ENCODE measurements at places on chromosomes 5 and 9. TPM values are rescaled to one million over a fixed set of nuclear protein-coding genes. Genes with fewer than 3 reads are reported as not detected.

INSL6 gene
- not detected for total RNA-seq

OR1J2 gene
- not detected for total RNA-seq

SUSD3 gene
- total RNA-seq, result 4.8 TPM

GFI1B gene
- total RNA-seq, result 0.90 TPM

SLC6A7 gene
- not detected for total RNA-seq

GNA14 gene
- total RNA-seq, result 4.3 TPM

CBY3 gene
- total RNA-seq, result not detected

PCDHB16 gene
- total RNA-seq, result 3.1 TPM

PTGDS gene
- 137 TPM for total RNA-seq

IRF1 gene
- 41.4 TPM for total RNA-seq

C5orf34 gene
- 1.8 TPM for total RNA-seq

ITK gene
- total RNA-seq, result 8.1 TPM

ARL14EPL gene
- total RNA-seq, result not detected

DPYSL3 gene
- 64.3 TPM for total RNA-seq

PCDH12 gene
- total RNA-seq, result 9.8 TPM

FAT2 gene
- total RNA-seq, result 0.79 TPM

SLC6A18 gene
- not detected for total RNA-seq

NFIL3 gene
- total RNA-seq, result 46.4 TPM

ADGRD2 gene
- not detected for total RNA-seq

SCGB3A2 gene
- 108 TPM for total RNA-seq

PCDHGA12 gene
- total RNA-seq, result 6.0 TPM

WDR38 gene
- total RNA-seq, result not detected

ECM2 gene
- total RNA-seq, result 20.2 TPM

DDX4 gene
- total RNA-seq, result not detected

LTC4S gene
- 19.6 TPM for total RNA-seq

PCDHGA2 gene
- total RNA-seq, result 3.6 TPM

CCDC192 gene
- total RNA-seq, result not detected

CDC20B gene
- not detected for total RNA-seq

TUSC1 gene
- total RNA-seq, result 10.3 TPM

SERF1B gene
- total RNA-seq, result 12.6 TPM

SOWAHA gene
- total RNA-seq, result not detected

CFAP77 gene
- not detected for total RNA-seq

GALNT12 gene
- total RNA-seq, result 20.0 TPM

TMOD1 gene
- total RNA-seq, result 6.0 TPM

IL7R gene
- 101 TPM for total RNA-seq

ACOT12 gene
- not detected for total RNA-seq

GPRIN1 gene
- total RNA-seq, result 2.1 TPM

SEMA5A gene
- total RNA-seq, result 18.2 TPM

SVEP1 gene
- 24.2 TPM for total RNA-seq

ENG gene
- total RNA-seq, result 173 TPM

CCDC180 gene
- total RNA-seq, result 5.1 TPM

C8G gene
- 1.2 TPM for total RNA-seq

LMNB1 gene
- 23.2 TPM for total RNA-seq

RFESD gene
- total RNA-seq, result 2.7 TPM

C9orf153 gene
- total RNA-seq, result 0.41 TPM

DAB2 gene
- total RNA-seq, result 159 TPM

MEIKIN gene
- 0.85 TPM for total RNA-seq

TMEM252 gene
- not detected for total RNA-seq

UAP1L1 gene
- 43.1 TPM for total RNA-seq

SAXO1 gene
- not detected for total RNA-seq

ANKRD34B gene
- total RNA-seq, result 2.8 TPM

BAAT gene
- total RNA-seq, result 18.6 TPM

ATOX1 gene
- total RNA-seq, result 72.1 TPM

PCDHB7 gene
- total RNA-seq, result 3.8 TPM

AK8 gene
- 1.9 TPM for total RNA-seq

GKAP1 gene
- total RNA-seq, result 5.5 TPM
